ENCODE measurements at places on chromosomes 12 and 14.
A peak's percentile ranks its signal among the peaks of the same experiment; 100 is the strongest.

GRCh38 chr12:112282920-112283319 is 99.3 kb downstream of the HECTD4 start:
- DNase-seq, result no peak

DNA sequence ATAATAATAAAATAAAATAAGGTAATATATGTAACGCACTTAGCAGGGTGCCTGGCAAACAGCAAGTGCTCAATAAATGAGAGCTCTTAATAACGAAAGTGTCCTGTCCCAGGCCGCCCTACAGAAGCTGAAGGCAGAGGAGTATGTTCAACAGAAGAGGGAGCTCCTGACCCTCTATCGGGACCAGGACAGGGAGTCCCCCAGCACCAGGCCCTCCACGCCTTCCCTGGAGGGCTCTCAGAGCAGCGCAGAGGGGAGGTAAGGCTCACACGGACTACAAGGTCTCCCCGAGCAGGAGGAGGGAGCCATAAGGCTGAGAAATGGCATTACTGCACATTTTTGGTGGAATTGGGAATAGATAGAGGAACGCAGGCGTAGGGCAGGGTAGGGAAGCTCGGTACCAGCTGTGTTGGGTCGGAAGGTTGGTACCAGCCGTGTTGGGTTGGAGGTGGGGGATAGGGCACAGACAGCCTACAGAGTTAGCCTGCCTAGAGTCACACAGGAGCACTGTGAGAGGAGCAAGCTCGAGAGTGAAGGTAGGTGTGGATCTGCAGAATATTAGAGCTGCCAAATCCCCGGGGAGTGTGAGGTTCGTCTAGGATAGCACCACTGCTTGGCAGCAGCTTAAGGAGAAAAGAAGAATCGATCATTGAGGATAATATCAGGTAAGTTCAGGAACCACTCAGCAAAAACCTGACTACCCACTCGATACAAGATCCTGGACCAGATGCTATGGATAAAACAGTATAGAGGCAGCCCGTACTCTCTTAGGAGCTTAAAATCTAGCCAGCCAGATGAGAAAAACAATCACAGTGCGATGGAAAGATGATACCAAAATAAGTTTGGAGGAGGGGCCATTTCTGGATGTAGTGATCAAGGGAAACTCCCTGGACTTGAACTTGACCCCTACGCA is 15.3 kb downstream of the TNFRSF1A start:
- peak; percentile 49 for DNase-seq

GRCh38 chr14:63632932-63633514 is 8.6 kb downstream of the WDR89 start:
- no peak for DNase-seq

DNA sequence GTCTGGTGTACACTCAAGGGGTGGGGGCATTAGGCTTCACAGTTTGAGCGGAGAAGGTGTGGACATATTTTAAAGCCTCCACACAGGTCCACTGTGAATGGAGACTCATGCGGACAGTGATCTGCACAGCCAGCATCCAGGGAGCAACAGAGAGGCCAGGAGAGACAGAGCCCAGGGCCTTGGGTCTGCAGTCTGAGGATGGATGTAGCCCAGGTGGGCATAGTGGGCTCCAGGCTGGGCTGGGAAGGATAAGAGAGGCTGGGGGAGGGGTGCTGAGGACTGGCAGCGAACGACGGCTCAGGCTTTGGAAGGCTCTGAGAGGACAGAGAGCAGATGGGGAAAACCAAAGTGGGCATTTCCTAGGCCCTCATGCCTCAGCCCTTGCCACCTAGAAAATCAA is 128.8 kb downstream of the PAPOLA start:
- no peak for DNase-seq

DNA sequence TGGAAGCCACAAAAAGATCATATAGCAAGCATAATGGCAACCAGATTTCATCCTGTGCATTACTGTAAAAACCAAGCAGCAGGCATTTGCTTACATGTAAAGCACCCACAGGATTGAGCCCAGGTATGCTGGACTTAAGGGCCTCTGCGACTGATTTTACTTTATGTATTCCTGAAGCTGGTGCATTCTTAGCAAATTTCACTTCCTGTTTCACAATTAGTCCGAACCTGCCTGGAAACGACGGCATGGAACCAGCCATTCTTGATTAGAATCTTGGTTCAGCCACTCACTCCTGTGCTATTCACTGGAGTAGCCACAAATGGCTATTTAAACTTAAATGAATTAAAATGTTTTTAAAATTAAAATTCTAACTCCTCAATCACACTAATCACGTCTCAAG is 239.2 kb downstream of the NUAK1 start:
- peak; percentile 9 for DNase-seq

- no peak for DNase-seq
Measured at GRCh38 chr12:124426594-124427555, 132.0 kb downstream of the RFLNA start.

DNA sequence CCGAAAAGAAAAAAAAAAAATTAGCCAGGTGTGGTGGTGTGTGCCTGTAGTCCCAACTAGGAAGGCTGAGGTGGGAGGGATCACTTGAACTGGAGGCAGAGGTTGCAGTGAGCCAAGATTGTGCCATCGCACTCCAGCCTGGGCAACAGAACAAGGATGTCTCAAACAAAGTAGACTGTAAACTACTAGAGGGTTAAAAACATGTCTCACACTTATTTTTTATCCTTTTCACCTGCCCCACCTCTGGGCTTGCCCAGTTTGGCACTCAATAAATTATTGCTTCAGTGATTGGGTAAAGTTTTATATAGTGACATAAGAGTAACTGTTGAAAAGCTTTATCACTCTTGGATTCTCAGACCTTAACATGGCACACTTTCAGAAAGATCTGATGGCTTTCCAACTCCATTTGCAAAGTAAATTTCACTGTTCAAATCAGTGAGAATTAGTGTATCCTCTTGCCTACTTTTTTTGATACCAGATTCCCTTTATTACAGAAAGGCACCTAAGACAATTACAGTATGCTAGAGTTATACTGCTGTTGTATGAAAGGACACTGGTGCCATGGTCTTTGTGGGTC is 56.3 kb upstream of the NPFF start:
- DNase-seq, result no peak

- peak; percentile 1 for DNase-seq
Measured at GRCh38 chr14:79453276-79453675, 758.0 kb downstream of the DIO2 start.

- DNase-seq, result no peak
Measured at GRCh38 chr12:120262852-120263747, 2.4 kb downstream of the PXN start.

- DNase-seq, result no peak
Measured at GRCh38 chr12:123058980-123059379, 78.5 kb downstream of the ARL6IP4 start.

DNA sequence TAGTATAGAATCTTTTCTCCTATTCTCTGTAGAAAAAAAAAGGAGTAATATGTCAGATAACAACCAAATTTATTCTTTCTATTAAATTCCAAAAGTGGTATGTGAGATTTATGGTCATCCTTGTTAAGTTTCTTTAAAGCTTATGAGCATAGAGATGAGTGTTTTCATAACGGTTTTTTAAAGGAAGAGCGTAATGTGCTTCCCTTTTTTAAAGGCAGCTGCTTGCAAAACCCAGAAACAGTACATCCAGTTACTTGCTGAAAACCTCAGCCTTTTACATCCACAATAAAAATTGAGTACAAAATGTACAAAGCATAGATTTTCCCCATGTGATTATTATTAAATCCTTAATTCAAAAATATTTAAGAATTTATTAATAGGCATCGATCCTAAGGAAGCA is 53.6 kb upstream of the CD163 start:
- no peak for DNase-seq

DNA sequence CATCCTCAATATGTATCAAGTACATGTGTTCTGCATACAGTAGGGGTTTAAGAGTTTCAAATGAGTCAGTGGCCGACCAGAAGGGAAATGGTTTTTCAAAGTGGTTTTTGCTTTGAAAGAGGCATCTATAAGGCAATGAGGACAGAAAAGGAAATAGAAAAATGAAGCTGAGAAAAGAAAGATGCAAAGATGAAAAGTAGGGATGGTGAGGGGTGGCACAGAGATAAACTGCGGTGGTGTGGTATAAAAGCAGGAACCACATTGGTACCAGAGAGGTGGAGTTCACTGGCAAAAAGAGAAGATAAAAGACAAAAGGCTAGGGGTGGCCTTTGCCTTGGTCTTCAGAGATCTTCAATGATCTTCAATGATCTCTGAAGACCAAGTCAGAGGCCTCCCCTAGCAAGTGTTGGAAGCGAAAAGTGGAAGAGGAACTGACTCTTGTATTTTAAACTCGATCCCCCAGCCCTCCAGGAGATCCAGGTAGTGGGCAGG is 144.0 kb upstream of the KRR1 start:
- no peak for DNase-seq

DNA sequence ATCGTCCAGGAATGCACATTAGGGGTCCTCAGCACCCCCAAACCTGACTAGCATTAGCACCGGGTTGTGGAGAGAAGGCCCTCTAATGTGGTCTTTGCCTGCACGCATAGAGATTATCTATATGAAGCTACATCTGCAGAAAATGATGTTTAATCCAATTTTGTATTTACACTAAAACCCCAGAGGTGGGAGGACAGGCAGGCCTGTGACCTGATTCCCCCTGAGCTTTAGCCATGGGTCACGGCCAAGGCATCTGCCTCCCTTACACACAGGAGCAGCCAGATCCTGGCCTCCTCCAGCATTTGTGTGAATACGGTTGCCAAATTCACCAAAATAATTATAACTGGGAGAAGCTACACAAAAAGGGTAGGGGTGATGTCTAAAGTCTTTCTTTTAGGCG is 7.0 kb downstream of the APOLD1 start:
- no peak for DNase-seq

GRCh38 chr12:17666641-17667324 is 423.2 kb downstream of the RERGL start:
- no peak for DNase-seq

DNA sequence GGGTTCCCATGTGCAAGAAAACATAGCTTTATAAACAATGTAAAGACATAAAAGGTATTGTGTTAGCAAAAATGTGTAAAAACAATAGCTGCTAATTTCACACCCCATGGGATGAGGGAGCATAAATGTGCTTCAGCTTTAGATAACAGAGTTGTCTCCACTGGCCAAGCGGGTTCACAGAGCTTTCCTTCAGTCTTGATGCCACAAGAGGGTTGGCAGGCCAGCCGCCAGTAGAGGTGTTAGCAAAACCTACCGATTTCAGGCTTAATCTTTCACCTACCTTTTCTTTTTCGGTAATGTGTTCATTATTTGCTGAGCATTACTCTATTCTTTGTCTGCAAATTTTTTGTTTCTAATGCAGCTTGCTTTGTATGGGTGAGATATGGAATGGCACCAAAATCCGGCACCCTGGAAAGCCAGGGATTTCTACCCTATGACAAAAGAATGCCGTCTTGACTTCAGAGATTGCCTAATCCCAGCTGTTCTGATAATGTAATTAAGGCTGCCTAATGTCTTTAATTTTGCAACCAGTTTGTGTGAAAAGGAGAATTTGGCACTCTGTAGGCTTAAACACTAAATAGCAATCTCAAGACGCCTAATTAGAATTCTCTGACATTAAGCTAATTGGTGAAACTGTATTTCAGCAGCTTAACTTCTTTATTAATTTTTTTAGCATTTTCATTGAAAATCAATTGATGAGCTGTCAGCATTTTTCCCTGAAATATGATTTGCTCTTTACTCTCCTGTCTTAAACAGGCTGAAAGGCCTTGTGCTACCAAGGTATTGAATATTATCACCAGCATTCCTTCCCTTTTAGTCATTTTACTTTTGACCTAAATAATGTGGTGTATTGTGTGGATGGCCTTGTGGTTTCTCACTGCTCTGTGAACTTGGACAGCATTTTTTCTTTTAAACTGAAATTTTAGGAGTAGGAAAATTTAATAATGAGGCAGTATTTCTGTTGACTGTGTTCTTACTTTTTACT is 60.7 kb downstream of the POLR3B start:
- peak; percentile 87 for DNase-seq

- no peak for DNase-seq
Measured at GRCh38 chr12:93242154-93242972, 135.4 kb upstream of the NUDT4 start.

DNA sequence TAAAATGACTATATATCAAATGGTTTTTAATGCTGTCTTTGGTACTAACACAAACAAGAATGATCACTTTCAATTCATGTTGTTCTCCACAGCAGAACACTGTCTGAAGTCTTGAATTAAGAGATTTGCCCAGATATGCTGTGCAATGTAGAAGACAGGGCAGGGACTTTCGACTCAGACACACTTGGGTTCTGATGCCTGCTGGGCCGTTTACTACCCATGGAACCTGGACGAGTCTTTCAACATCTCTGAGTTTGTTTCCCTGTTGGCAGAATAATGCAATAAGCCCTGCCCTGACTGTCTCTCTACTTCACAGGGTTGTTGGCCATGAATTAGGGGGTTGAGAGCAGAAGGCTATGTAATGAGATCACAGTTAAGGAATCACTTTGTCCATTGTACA is 162.6 kb upstream of the TMPO start:
- peak; percentile 53 for DNase-seq

GRCh38 chr12:110344657-110345056 is 58.9 kb downstream of the ANAPC7 start:
- DNase-seq, result no peak

- no peak for DNase-seq
Measured at GRCh38 chr12:93974252-93974651, 174.1 kb upstream of the PLXNC1 start.

DNA sequence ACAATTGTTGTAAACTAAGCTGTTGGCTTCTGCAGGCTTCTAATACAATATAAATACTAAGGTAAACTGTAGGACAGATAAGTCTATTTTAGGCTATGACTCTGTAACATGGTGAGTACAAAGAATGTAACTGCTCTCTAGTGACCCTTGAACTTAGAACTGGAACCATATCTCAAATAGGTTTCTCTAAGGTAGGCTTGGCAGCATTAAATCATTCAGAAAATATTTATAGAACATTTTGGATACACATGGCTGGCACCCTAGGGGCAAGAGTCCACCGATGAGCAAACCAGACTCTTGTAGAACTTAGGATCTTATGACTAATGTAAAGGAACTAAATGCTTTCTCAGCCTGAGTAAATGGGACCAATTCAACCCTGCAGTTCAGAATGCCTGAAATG is 19.4 kb upstream of the SLC25A3 start:
- no peak for DNase-seq

- DNase-seq, result no peak
Measured at GRCh38 chr14:106378191-106378590, 851.8 kb downstream of the TMEM121 start.

DNA sequence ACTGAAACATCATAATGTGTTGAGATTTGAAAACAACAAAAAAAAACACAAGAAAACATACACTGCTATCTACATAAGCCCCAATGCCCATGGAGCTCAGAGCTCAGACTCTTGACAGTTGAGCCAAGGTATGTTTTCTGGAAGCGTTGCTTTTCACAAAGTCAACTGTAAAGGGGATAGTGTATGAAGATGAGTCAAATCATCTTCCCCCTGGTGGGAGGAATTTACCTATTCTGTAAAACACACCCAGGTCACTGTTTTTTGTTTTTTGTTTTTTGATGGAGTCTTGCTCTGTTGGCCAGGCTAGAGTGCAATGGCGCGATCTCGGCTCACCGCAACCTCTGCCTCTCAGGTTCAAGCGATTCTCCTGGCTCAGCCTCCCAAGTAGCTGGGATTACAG is 361.4 kb upstream of the DIO2 start:
- DNase-seq, result no peak

GRCh38 chr14:61308198-61308597 is 13.2 kb upstream of the PRKCH start:
- DNase-seq, result no peak

GRCh38 chr12:62525271-62525670 is 58.6 kb downstream of the MON2 start:
- DNase-seq, result no peak
